ENCODE measurements at places on chromosomes 3 and 15.

DNA sequence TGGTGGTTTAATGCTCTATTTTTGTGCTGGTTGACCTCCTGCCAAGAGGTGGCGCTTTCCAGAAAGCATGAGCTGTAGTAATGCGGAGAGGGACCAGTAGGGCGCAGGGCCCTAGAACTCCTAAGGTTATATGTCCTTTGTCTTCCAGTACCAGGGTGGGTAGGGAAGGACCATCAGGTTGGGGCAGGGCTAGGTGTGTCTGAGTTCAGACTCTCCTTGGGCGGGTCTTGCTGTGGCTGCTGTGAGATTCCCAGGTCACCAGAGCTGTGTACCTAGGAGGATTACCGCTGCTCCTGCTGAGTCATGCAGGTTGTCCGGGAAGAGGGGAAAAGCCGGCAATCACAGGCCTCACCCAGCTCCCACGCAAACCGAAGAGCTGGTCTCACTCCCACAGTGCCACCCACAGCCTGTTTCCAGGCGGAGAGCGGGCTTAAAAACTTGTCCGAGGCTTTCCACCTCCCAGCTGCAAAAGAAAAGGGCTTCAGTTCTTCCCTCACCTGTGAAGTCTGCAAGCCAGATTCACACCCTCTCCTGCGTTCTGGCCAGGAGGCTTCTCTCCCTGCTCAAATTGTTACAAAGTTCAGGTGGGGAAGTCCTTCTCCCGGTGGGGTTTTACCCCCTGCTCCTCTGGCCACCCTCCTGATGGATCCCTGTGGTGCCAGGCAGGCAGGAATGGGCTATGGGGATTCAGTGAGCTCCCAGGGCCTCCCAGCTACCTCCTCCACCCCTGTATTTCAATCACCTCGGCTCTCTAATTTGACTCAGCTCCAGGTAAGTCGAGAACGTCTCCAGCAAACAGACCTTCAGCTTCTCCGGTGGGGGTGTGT lies 37.7 kb upstream of the BCHE start:
- no peak for DNase-seq

DNA sequence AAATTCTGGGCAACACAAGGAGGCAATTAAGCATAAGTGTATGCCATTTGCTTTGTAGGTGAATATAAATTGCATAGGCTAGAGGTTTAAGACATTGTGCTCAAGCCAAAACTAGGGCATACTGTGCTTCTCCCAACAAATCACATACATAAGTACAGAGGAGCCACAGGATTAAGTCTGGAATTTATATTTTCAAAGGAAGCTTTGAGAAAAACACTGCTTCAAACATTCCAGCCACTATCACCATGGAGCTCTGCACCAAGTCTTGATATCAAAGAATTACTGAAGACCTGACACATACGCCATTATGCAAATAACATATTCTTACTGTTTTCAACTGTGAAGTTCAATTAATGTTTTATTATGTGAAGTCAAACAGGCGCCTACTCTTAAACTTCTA lies 119.4 kb upstream of the NPHP3 start:
- DNase-seq = no peak

DNA sequence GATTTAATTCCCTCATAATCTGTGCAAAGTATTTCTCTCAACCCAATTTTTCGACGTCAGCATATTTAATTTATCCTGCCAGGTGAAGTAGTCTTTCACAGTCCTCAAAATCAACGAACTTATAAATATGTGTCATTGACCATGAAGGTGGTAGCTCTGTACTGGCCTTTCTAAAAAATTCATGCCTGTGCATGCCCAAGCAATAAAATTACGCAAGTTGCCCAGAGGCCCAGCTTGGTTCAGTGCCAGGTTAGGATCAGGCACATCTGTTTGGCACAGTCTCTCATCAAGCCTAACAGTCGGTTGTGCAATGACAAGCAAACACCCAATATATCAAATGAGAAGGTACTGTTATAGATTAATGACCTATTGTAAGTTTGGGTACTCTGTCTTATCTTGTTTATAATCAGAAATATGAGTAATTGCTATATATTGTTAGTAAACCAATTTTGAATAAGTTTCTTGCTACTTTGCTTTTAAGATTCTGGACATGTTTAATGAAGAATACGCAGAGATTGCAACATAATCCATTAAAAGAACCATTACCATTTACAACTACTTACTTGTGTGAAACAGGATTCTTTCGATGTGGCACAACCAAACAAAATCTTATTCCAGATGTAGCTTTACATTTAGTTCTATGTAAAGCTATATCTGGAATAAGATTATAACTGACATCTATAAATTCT lies 159.0 kb upstream of the IL12A start:
- no peak for DNase-seq

DNA sequence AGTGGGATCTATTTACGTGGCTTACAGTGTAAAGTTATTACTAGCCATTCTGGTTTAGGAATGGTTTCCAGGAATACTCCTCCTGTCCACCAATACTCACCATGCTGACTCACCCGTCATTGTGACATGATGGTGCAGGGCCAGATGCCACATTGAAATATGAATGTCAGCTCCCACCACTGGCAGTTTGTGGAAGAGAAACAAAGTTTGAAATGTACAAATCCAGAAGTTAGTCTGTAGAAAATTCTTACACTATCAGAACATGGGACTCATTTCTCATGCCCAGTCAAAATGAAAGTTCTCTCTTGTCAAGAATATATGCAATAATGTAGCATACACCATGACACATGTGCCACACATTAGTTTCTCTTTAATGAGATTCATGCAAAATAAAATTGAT lies 14.4 kb upstream of the TSPAN3 start:
- DNase-seq = no peak

DNA sequence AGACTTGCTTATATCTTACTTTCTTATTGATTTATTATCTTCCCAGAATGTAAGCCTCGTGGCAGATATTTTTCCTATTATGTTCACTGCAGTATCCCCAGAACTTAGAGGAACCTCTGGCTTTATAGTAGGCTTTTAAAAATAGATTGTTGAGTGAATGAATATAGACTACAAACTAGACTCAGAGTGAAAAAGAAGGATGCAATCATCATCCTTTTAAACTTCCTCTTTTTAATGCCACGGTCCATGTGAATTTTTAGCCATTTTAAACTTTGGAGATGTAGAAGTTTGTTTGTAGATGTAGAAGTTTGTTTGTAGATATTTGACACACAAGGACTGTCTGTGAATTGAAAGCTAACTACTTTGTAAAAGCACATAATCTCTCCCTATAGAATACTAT lies 7.2 kb upstream of the P2RY12 start:
- DNase-seq = no peak

- no peak for DNase-seq
Observed at GRCh38 chr3:13399603-13400002, 20.5 kb downstream of the NUP210 start.

GRCh38 chr15:82850731-82851130 lies 41.3 kb downstream of the WHAMM start:
- DNase-seq = no peak

GRCh38 chr3:33057320-33058298 lies 39.3 kb downstream of the GLB1 start:
- DNase-seq = no peak

GRCh38 chr3:51547274-51547673 lies 8.8 kb downstream of the RAD54L2 start:
- no peak for DNase-seq

DNA sequence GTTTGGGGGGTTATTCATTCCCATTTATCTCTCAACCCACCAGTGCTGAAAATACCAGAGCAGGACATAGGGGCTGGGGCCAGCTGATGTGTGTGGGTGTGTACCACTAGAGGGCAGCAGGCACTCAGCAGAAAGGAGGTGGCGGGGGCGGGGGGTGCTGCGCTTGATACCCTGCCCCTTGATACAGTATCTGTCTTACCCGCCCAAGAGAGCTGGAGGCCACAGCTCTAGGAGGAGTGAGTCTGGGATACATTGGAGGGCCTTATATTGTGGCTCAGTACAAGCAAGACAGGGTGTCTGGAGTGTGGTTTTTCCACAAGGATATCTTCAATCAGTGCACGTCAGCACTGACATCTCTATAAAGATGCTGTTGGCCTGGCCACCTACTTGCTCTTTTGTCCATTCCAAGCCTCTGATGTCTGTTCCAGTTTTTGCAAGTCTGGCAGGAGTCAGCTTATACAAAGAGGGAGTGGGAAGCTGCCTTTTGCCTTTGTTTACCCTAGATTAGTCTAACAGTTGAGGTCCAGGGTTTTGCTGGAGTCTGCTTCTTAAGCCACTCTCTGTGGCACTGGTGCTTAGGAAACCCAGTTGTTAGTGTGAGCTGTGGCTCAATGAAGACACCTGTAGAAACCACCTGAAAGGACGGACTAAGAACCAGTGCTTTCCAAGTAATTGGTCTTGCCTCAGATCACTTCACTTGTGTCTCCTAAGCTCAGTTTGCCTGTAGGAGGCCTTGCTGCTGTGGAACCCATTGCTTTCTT lies 1.5 kb upstream of the RBM15B start:
- DNase-seq = peak; percentile 58

DNA sequence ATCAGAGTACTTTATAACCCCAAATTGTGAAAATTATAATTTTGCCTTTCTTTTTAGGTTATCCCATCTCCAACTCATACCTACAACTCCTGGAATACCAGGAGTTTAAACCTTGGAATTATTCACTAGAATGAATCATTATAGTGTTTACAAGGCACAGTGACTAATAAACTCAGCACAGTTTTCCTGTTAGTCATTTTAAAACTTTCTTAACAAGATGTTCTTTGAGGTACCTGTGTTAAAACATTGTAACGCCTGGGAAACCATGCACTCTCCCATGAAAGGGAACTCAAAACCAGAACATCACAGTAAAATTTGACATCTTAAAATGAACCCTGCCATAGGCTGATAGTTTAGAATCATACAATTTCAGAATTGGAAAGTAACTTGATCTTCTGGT lies 132.4 kb upstream of the OSTN start:
- DNase-seq = no peak

- no peak for DNase-seq
Observed at GRCh38 chr3:40713795-40714194, 189.0 kb downstream of the ZNF621 start.

DNA sequence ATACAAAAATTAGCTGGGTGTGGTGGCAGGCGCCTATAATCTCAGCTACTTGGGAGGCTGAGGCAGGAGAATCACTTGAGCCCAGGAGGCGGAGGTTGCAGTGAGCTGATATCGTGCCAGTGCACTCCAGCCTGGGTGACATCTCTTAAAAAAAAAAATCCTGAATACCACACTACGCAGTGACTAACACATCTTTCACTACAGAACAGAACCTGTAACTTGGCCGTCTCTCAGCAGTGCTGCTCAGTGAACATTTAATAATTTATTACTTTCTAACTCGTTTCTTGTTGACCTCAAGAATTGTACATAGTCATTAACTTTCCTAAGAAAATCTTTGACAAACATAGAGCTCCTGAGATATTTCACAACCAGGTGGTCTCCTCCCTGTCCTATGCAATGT lies 3.8 kb downstream of the GREM1 start:
- no peak for DNase-seq

DNA sequence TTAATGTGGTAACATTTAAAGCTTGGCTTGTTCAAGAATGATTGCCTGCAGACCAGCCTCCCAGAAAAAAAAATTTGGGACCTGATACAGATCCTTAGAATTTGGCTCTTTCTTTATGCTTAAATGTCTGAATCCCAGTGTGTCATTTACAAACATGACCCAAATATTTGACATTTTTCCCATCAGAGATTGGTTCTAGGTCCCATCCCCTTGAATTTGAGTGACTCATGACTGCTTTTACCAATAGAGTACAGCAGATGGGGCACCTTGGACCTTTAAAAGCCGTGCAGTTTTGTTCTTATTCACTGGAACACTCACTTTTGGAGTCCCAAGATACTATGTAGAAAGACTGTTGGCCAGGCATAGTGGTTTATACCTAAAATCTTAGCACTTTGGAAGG lies 231.6 kb downstream of the ZIC1 start:
- DNase-seq = no peak

- no peak for DNase-seq
Observed at GRCh38 chr3:41029356-41029755, 169.9 kb upstream of the CTNNB1 start.

DNA sequence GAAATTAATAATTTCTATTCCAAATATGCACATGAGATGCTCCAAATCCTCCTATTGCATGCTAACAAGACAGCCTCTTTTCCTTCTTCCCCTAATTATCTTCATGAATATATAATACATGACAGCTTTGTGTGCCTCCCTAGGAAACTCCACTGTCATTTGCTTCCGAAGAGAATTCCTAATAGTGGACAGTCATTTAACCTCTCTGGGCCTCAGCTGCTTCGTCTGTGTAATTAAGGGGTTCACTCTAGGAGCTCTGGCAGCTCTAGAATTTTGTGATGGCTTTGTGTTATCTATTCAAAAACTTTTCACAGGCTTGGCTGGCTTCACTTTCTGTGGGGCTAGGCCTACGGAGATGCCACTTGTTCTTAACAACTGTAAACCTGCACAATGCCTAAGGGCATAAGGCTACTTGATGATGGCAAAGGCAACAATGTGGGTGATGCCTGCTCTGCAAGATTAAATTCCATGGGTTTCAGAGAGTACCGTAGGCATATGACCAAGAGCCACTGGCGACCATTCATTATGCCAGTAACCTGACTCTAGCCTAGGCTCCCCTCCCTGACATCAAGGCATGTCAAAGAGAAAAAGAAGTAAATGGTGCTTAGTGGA lies 333.8 kb upstream of the UMPS start:
- DNase-seq = no peak

DNA sequence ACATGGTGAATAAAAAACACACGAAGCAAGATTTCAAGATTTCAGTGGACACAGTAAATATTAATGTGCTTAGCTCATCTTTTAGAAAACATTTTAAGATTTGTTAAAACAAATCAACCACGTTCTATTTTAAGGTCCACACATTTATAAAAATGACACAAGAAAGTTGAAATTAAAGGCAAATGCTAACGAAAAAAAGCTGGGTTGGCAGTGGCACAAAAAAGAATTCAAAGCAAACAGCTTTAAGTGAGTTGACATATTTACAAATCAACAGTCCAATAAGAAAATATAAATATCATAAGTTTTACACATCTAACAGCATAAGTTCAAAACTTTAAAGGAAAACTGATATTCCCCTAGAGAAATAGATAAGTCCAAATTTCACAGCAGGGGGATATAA lies 430.4 kb upstream of the CCDC54 start:
- DNase-seq = no peak

- no peak for DNase-seq
Observed at GRCh38 chr3:153752405-153753027, 368.7 kb upstream of the ARHGEF26 start.

- no peak for DNase-seq
Observed at GRCh38 chr3:159761848-159762635, 226.6 kb upstream of the IL12A start.

GRCh38 chr15:64133623-64134344 lies 17.7 kb upstream of the SNX22 start:
- no peak for DNase-seq

GRCh38 chr3:138434875-138435772 lies 708 bp downstream of the ESYT3 start:
- DNase-seq = no peak
